ENCODE measurements at places on chromosomes 6 and 20.

GRCh38 chr6:15627821-15628220 is 35.0 kb downstream of the DTNBP1 start:
- DNase-seq, result no peak

DNA sequence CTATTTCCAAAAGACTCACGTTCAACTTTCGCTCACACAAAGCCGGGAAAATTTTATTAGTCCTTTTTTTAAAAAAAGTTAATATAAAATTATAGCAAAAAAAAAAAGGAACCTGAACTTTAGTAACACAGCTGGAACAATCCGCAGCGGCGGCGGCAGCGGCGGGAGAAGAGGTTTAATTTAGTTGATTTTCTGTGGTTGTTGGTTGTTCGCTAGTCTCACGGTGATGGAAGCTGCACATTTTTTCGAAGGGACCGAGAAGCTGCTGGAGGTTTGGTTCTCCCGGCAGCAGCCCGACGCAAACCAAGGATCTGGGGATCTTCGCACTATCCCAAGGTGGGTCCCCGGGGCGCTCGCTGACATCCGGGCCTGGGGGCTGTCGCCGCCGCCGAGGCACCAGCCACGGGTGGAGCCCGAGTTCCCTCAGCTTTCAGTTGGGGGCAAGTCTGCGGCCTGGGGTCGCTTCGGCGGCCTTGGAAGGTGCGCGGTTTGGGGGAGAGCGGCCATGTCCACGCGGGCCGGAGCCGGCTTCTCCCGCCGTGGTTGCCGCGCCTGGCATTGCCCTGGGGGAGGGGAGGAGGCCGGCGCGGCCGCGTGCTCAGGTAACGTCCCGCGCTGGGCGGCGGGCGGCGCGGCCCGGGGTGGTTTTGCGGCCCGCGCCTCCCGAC is 429 bp downstream of the AMD1 start:
- no peak for DNase-seq

DNA sequence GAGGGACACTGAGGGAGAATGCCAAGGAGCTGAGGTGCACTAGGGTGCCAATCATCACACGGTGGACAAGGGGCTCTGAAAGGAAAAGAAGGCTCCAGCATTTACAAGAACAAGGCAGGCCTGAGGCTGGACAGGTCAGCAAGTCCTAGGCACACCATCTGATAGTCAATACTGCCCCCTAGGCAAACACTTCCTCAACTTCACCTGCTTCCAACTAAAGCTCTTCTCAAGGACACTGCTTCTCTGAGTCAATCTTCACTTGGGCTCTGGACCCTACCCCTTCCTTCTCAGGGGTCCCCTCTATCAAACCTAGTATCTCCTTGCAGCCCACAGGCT is 37.7 kb upstream of the SLC4A11 start:
- DNase-seq, result no peak

- no peak for DNase-seq
Measured at GRCh38 chr20:50746138-50746940, 15.0 kb downstream of the PARD6B start.

- DNase-seq, result no peak
Measured at GRCh38 chr6:79436241-79436640, 101.0 kb downstream of the LCA5 start.

- peak; percentile 58 for DNase-seq
Measured at GRCh38 chr6:131063028-131063763, at the start of gene EPB41L2. Gene EPB41L2, minus strand, starts transcription at chr6:131063245. Its CDS starts 106,760 bp downstream, at chr6:130956485.

- DNase-seq, result no peak
Measured at GRCh38 chr6:31401403-31401802, 2.0 kb upstream of the MICA start.

DNA sequence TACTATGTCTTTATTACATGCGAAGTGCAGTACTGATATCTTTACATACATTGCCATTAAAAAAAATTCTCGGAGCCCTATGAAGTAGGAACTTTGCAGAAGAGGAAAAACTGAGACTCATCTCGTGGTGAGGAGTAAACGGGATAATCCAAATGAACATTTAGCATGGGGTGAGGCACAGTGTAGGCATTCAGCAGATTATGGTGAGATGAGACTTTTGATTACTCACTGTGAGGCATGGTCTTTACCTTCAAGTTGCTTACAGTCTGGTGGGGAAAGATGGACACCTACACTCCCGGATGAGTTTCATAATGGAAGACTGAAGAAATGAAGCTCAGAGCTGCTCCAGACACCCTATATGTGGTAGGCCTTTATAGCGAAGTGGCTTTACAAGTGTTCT is 1.4 kb downstream of the RPRD1B start:
- no peak for DNase-seq

GRCh38 chr6:21529431-21529830 is 64.1 kb upstream of the SOX4 start:
- DNase-seq, result no peak

- no peak for DNase-seq
Measured at GRCh38 chr6:167146977-167147376, 10.8 kb downstream of the GPR31 start.

- no peak for DNase-seq
Measured at GRCh38 chr6:163291622-163292021, 122.9 kb upstream of the QKI start.

DNA sequence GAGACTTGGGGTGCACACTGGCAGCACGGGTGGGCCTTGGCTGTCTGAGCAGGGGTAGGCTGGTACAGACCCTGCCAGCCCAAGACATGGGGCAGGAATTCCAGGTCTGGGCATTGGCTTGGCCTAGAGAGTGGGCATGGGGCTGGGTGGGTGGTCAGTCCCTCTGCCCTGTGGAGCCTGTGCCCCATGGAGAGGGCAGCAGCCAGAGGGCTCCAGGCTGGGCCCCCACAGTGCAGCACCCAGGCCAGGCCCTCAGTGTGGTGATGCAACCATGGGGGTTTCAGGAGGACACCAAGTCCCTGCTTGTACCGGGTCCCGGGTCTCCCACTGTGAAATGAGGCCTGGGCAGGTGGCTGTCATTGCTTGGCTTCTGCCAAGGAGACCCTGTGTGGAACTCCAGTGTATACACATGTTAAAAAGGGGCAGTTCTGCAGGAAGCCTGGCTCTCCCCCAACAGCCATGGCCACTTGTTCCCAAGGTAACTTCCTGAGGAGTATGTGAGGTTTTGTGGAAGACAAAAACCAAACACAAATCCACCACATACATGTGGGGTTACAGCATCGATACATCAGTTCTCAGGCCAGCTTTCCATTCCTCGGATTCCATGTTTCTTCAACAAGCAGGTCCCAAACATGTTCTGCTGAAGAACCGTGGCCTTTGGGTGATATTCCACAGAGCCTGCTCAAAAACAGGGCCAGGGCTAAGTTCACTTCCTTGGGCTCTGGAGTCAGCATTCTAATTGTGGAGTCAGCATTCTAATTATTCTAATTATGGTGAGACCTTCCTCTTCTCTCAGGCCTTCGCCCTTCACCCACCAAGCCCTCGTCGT is 77.3 kb downstream of the DACT2 start:
- no peak for DNase-seq

DNA sequence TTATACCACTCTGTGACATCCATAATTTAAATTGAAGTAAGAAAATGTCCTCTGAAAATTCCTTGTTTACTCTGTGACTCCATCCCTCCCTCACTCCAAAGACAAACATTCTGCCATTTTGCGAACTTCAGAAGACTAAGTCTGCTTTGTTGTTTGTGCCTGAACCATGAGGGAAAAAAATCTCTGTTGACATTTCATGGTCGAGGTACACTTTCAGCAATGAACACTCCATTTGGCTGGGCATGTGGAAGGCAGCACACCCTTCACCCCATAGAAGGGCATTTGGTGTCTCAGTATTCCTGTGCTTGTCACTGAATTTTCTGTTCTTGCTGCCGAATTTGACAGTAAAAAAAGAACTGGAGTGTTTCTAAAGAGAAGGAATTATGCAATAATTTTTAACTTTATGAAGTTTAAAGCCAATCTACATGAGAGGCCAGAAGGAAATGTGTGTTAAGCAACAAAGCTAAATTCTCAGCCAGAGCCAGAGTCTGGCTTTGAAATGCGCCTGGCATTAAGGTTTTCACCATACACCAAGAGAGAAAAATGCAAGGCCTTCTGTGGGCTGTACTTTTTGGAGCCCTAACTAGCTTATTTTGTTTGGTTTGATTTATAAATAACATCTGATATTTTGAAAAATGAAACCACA is 4.7 kb upstream of the PBOV1 start:
- no peak for DNase-seq

DNA sequence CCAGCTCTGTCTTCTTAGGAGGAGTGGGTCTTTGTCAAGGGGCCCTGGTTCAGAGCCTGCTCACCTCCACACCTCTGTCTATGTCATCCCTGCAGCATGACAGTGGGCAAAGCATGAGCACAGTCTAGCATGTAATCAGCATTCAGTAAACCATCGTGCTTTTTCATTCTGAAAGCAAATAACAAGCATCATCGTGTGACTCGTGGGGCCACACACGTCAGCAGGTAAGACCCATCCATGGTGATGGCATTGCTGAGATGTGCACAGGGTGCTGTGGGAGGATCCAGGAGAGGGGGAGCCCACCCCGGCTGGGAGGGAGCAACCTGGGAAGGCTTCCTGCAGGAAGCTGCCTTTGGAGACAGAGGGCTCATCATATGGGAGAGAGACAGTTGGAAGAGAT is 106.7 kb downstream of the TMEM242 start:
- no peak for DNase-seq

DNA sequence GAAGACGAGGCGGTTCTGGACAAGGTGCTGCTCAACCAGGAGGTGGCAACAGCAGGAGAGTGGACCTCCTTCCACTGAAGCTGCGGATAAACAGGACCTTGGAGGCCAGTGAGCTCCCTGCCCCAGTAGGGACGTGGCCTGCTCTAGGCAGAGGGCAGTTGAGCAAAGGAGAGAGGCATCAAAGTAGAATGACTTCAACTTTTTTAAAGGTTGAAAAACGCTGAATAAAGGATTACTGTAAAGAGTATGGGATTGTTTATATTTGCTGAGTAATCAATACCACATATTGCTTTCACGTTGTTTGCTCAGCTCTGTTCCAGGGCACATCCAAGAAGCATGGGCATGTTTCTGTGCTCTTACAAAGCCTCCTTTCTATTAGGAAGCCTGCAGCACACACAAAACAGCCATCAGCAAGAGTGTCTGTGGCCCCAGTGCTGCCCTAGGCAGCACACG is 48.1 kb downstream of the ERMARD start:
- DNase-seq, result no peak

Measured in SK-N-MC (cell line).